D721Med (cell line): ENCODE measurements at places on chromosomes 1 and 21.

GRCh38 chr1:20660847-20661206 lies 342 bp downstream of the DDOST start:
- no peak for DNase-seq

GRCh38 chr1:228216371-228217320 lies 8.8 kb downstream of the OBSCN start:
- no peak for DNase-seq

DNA sequence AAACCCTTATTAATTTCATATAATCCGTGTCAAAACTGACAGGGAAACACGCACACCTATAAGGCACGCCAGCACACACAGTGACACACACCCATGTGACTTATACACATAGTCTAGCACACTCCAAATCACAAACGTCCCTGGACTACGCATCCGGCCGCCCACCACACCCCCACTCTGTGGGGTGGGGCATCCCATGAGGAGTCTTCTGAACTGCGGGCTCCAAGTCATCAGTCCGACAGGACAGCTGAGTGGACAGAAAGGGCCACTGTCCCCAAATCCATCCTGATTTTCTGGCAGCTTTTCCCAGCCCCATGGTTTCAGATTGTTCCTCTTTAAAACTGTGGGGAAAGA lies 829 bp downstream of the PEA15 start:
- DNase-seq: no peak

DNA sequence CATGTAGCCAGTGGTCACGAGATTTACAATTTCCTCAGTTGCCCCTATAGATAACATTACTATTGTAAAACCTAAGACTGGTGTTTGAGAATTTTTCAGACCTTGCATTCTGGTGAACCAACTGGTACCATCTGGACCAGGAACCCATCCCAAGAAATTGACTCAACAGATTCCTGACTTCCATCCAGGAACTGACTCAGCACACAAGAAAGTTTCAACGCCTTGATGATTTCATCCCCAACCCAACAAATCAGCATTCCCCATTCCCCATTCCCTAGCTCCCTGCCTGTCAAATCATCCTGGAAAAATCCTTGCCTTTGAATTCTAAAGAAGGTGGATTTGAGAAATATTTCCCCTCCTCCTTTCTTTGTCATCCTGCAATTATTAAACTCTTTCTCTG lies 529.8 kb upstream of the PRMT6 start:
- no peak for DNase-seq

GRCh38 chr1:200445213-200445612 lies 35.4 kb upstream of the ZNF281 start:
- no peak for DNase-seq

- DNase-seq: no peak
Measured at GRCh38 chr1:235642011-235642942, 7.3 kb downstream of the GNG4 start.

DNA sequence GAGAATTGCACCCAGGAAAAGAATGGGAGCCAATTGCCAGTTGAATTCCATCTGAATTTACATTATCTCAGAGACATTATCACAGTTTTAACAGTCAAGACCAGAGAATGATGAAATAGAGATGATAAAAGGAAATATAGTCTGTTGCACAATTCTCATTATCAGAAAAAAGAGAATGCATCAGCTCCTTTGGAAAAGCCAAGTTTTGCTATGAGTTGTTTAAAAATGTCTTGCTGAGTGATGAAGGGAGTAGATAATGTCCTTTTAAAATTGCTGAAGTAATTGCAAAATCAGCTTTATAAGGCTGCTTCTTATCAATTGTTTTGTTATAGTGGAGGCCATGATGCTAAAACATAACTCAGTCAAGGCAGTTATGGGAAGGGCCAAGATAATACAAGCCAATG lies 37.9 kb upstream of the EEIG2 start:
- DNase-seq: no peak

GRCh38 chr1:79373481-79374125 lies 367.1 kb upstream of the ADGRL4 start:
- DNase-seq: no peak
